Skin of body (tissue), 3 donors: ENCODE measurements at places on chromosomes 12 and 14.
A peak's percentile ranks its signal among the peaks of the same experiment; 100 is the strongest.

DNA sequence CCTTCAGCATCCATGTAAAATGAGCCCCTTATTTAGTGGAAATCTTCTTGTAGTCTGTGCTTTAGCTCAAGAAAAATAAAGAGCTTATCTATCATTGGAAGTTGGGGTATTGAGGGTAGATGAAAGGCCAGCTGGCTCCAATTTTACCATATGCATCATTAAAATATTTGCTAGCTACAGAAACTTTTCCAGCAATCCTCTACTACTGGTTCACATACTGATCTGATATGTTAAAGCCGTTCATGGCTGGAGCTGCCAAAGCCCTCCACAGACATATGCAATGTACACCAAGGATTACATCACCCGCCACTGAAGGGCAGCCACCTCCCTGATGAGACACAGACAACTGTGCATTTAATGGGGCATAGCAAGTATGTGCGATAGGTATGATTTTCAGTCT is 1205.3 kb downstream of the GALC start:
- peak; percentile 61 for DNase-seq

- no peak for DNase-seq
Observed at GRCh38 chr12:130981074-130981742, 27.5 kb downstream of the ADGRD1 start.

DNA sequence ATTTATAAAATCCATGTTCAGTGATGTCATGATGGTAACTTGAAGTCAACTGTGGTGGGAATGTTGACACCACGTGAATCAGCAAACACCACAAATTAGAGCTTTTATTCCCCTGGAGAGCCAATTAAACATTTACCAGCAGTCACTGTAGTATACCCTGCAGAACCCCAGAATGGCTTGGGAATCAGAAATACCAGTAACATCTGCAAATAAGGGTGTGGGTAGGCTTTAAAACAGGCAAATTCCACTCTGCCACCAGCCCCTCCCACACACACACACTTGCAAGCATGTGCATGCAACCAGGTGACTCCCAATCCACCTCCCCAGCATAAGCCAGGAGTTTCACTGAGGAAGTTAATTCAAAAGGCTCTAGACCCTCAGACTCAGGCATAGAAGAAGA is 63.6 kb upstream of the TMEM263 start:
- DNase-seq, result no peak

- DNase-seq, result no peak
Observed at GRCh38 chr14:21874946-21875345, 201.3 kb upstream of the OR4E1 start.

DNA sequence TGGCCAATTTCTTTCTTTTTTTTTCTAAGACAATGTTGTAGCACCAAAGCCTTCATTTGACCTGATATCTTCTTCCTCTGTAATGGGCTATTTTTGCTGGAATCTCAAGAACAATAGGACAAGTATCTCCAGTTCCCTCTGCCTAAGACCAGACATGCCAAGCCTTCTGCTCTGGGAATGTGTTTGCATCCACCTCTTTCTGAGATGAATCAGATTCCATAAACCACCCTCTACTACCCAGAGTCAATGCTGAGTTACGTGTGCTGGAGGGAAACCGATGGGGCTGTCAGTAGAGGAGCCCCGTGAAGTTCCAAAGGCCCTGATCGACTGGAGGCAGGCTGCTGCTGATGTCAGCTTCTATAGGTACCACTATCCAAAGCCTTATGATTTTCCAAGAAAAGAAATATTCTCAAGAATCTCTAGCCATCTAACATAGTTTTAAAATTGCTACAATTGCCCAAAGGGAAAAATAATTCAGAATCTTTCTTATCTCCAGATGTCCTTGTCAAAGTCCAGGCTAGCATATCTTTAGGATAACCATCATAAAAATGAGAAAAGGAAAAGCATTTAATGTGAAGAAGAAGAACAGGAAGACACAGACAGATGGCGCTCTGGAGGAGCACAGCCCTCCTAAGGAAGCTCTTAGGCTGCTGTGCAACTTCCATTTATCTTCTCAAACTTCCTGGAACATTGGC is 101.9 kb downstream of the SLC8A3 start:
- DNase-seq, result no peak

- no peak for DNase-seq
Observed at GRCh38 chr12:122081083-122081696, 2.6 kb downstream of the MLXIP start.

- DNase-seq, result no peak
Observed at GRCh38 chr14:71933001-71933587, 865 bp downstream of the RGS6 start.

DNA sequence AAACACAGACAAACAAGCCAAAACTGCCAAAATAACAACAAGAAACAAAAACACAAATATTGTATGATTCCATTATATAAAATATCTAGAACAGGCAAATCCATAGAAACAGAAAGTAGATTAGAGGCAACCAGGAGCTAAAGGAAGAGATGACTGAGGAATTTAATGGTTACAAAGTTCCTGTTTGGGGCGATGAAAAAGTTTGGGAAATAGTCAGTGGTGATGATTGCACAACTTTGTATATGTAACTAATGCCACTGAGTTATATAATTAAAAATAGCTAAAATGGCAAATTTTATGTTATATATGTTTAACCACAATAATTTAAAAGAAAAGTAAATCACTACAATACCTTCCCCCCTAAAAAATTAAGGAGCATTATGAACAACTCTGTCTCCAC is 24.5 kb downstream of the GNPTAB start:
- no peak for DNase-seq

GRCh38 chr12:122669397-122670070 is 33.6 kb downstream of the HCAR2 start:
- no peak for DNase-seq
